ENCODE measurements at places on chromosomes 12 and 14. TPM values are rescaled to one million over a fixed set of nuclear protein-coding genes. Genes with fewer than 3 reads are reported as not detected.

- DNase-seq, result no peak
These were observed 2.9 kb downstream of the ARHGDIB start for GRCh38 chr12:14958361-14959125.

GRCh38 chr14:104081261-104081835 lies 4.2 kb upstream of the ASPG start:
- no peak for DNase-seq

DNA sequence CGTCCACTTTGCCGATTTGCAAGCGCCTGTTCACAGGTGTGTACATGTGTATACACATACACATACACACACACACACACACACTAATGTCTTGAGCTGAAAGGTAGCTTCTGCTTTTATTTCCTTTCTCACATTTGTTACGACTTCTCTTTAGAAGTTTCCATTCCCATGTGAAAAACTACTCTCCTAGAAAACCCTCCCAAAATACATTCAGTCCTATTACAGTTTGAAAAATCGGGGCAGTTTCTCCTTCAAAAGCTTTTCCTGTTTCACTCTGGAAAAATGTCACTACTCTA lies 3.9 kb downstream of the BLTP3B start:
- no peak for DNase-seq

DNA sequence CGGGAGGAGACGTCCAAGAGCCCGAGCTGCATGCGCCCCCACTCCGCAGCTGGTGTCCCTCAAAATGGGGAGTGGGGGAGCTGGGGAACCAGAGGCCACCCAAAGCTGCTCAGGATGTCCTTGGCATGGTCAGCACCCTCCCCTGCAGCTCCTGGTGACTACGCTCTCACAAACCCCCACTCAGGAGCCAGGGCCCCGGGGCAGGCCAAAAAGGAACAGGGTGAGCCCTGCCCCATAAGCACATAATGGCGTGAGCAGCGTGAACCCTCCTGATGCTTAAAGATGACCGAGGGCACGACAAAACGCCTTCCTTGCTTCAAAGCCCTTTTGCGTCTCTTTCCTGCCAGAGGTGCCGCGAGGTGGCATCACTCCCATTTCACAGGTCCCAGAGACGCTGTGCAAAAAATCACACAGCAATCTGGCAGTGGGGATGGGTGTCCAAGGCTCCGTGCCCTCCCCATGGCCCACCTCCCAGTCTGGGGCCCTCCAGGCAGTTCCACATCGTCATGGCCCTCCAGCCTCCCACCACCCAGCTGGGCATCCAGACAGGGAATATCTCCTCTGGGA lies 13.5 kb downstream of the NCOR2 start:
- no peak for DNase-seq

- DNase-seq, result no peak
These were observed 5.1 kb downstream of the IRAK3 start for GRCh38 chr12:66194122-66194521.

GRCh38 chr12:84495711-84496110 lies 416.9 kb downstream of the SLC6A15 start:
- DNase-seq, result no peak

GRCh38 chr12:51460519-51460918 lies 35.9 kb downstream of the SLC4A8 start:
- DNase-seq, result no peak

DNA sequence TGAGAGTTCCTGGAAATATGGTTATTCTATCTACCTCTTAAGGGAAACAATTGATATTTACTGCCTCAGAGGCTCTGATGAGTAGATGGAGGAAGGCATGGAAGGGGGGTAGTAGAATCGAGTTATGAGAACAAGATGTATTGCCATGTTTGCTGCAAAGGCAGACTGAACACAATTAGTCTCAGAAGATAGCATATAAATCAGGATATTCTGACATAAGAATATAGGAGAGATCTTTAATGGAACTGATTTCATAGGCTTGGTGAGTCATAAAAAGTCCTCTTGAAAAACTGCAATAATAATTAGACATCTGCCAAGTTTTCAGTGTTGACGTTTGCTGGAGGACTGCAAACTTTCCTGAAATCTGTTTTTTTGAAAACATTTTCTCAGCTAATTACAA lies 636.1 kb downstream of the TMTC2 start:
- DNase-seq, result no peak

- no peak for DNase-seq
These were observed 73.2 kb downstream of the TTC6 start for GRCh38 chr14:37668646-37669045.

GRCh38 chr12:92398565-92399309 lies 253.1 kb upstream of the BTG1 start:
- DNase-seq, result peak; percentile 38

GRCh38 chr12:105223352-105223845 lies 12.6 kb downstream of the APPL2 start:
- no peak for DNase-seq

GRCh38 chr14:61544448-61545330 lies 150.6 kb upstream of the HIF1A start:
- DNase-seq, result no peak

DNA sequence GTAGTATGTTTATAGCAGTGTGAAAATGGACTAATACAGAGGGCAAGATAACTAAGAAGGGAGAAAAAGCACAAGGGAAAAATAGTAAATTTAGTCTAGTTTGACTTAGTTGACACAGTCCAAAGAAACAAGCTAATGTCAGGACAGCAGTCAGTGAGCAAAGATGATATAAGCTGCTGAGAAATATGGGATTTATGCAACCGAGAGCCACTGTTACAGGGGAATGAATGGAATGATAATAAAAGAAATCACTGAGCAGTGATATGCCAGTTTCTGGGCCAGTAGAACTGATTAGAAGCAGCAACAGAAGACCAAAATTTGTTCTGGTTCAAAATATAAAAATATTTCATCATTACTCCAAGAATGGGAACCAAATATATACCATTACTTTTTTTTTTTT lies 60.1 kb downstream of the R3HDM2 start:
- no peak for DNase-seq

- DNase-seq, result no peak
These were observed 155.2 kb downstream of the STXBP6 start for GRCh38 chr14:24894583-24895242.

DNA sequence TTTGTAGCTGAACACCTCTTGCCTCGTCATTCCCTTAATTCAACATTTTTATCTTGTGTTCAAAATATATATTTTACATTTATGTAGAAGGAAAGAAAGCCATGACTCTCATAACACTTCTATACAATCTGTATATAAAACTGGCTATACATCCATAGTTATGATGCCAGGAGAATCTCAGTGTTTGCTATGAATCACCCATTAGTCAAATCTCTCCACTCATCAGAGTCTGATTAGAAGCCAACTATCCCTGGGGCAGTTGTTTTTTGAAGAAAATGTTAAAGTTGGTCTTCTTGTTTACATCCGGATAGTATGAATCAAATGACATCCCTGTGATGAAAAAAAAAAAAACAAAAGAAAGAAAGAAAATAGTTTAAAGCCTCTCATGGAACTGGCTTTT lies 503.9 kb downstream of the NELL2 start:
- DNase-seq, result no peak

GRCh38 chr14:76256545-76256944 lies 104.8 kb downstream of the GPATCH2L start:
- DNase-seq, result no peak

GRCh38 chr14:54703724-54704123 lies 136.8 kb downstream of the SAMD4A start:
- no peak for DNase-seq

GRCh38 chr12:13592063-13592942 lies 389.1 kb downstream of the GRIN2B start:
- DNase-seq, result no peak

- DNase-seq, result no peak
These were observed 50.4 kb downstream of the SLC6A15 start for GRCh38 chr12:84862186-84862585.

GRCh38 chr14:22622255-22622654 lies 21.9 kb downstream of the OR6J1 start:
- no peak for DNase-seq

Gene RNASE7
- not detected for total RNA-seq

Gene GALNT6
- 43.1 TPM for total RNA-seq

Gene ACOT4
- 1.3 TPM for total RNA-seq

Gene SDR9C7
- total RNA-seq, result not detected

Gene GLT1D1
- total RNA-seq, result not detected

Gene KRT6C
- total RNA-seq, result not detected

Gene KRT83
- total RNA-seq, result not detected

Gene FLRT2
- not detected for total RNA-seq

Gene FSCB
- not detected for total RNA-seq

Gene SOAT2
- total RNA-seq, result 13.3 TPM

Gene METAP2
- total RNA-seq, result 67.7 TPM

Gene NRIP2
- not detected for total RNA-seq

Gene STXBP6
- total RNA-seq, result not detected

Gene ADAMTS20
- not detected for total RNA-seq

Gene GYS2
- not detected for total RNA-seq

Gene POTEG
- total RNA-seq, result not detected

Data from activated CD8-positive, alpha-beta T cell treated with anti-CD3 and anti-CD28 coated beads, Interleukin-2, amount 10 ng/mL, durations not matched to agents 7 days and 5 days (primary cell).